ENCODE measurements at places on chromosomes 4 and X. TPM values are rescaled to one million over a fixed set of nuclear protein-coding genes. Genes with fewer than 3 reads are reported as not detected.

Gene KIF4A
- polyA plus RNA-seq, result not detected

Gene SLC49A3
- not detected for polyA plus RNA-seq

Gene SCML2
- polyA plus RNA-seq, result 1.3 TPM

Gene ASB11
- not detected for polyA plus RNA-seq

Gene SPIN2A
- 0.09 TPM for polyA plus RNA-seq

Gene CLTRN
- not detected for polyA plus RNA-seq

Gene ARHGAP36
- not detected for polyA plus RNA-seq

Gene USP27X
- 1.5 TPM for polyA plus RNA-seq

Gene SLC2A9
- polyA plus RNA-seq, result 0.43 TPM

Gene SUV39H1
- polyA plus RNA-seq, result 12.4 TPM

Gene MSANTD1
- not detected for polyA plus RNA-seq

Gene PSAPL1
- not detected for polyA plus RNA-seq

Gene BTK
- 1.1 TPM for polyA plus RNA-seq

Gene SLITRK2
- polyA plus RNA-seq, result not detected

Gene MGAT4D
- polyA plus RNA-seq, result not detected

Gene HTR2C
- not detected for polyA plus RNA-seq

Gene STK26
- 57.2 TPM for polyA plus RNA-seq

Data from CD4-positive, alpha-beta memory T cell (primary cell).